Cerebellar cortex (tissue), 1 donor: ENCODE measurements at places on chromosomes 6 and 20.

GRCh38 chr6:39758905-39759605 lies 33.1 kb upstream of the DAAM2 start:
- DNase-seq, result no peak

- no peak for DNase-seq
Measured at GRCh38 chr20:19073584-19074218, 138.7 kb upstream of the SLC24A3 start.

DNA sequence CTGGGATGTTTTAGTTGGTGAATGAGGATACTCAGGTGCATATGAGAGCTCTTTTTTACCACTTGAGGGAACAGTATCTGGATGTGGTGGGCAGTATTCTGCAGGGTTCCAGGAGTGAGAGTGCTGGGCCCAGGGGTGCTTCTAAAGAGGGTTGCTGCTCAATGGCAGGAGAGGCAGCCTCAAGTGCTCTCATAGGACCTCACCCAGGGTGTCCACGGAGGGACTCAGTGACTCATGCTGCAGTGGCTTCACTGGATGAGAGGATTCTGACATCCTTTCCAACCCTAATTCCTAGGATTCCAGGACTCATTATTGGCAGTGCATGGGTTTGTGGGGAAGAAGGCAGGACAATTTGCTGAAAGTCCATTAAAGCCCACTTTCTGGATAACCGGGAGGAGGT lies 176.6 kb upstream of the FERMT1 start:
- DNase-seq, result no peak

GRCh38 chr6:140921366-140922226 lies 1211.1 kb upstream of the GJE1 start:
- DNase-seq, result peak; percentile 67

- no peak for DNase-seq
Measured at GRCh38 chr6:143401068-143401446, 49.4 kb downstream of the ADAT2 start.

DNA sequence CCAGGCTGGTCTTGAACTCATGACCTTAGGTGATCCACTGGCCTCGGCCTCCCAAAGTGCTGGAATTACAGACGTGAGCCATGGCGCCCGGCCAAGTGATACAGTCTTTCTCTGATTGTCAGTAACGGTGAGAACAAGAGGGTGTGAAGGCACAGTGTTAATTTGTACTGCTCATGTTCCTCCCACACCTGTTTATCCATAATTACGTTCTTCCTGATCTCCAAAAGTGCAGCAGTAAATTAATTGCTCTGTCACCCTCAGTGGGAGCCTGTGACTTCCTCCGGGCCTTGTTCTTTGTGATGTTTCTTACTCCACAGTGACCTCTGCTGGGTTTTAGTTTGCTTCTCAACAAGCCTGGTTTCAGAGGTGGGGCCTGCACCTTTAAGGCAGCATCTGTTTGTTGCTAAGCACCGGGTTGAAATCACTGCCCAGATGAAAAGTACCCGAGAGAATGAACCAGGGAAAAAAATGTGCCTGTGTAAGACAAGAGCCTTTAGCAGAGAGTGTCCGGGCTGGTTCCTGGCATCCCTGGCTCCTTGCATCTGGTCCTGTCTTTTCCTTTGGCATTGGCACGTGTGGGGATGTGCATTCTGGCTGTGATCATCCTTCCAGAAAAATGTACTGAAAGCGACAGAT lies 89.1 kb upstream of the CLDN20 start:
- peak; percentile 87 for DNase-seq

DNA sequence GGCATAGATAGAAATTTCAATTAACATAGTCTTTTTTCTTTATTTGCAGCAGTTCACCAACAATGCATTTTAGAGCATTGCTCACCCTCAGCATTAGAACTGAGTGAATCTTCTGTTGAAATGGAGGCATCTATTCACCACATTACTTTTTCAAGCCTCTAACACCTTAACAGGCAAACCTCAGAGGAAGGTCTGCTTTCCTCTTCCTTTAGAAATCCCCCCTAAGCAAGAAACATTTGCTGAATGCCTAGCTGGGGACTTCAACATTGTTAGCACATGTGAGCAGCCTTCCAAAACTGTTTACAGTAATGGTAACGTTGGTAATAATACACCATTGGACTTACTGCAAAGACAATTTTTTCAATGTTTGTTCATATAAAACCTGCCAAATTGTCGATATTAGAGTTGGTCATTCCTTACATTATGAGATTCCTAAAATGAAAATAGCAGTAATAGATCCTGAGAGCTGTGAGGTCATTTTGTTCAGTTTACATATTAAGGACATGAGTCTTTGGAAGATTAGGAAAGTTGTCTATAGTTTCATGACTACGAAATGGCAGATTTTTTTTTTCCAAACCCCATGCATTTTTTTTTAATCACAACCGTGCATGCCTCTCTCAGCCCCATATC lies 20.6 kb upstream of the AKIRIN2 start:
- no peak for DNase-seq

- no peak for DNase-seq
Measured at GRCh38 chr6:25959890-25960536, 2.6 kb upstream of the TRIM38 start.

GRCh38 chr6:6866656-6867403 lies 240.9 kb upstream of the RREB1 start:
- DNase-seq, result no peak

DNA sequence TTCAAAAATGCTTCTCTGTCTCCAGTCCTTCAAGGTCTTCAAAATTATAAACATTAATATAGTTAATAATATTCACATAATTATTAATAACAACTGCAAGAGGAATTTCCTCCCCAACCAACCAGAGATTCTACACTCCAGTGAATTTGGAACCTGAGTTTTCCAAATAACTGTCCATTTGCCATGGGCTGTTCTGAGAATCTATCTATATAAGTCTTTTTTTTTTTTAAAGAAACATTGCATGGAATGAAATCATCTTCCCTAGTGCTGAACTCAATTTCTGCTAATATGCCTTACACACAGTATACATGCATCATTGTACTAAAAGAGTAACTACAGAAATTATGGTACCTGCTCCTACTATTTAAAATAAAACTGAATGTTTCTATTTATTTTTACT lies 113.9 kb downstream of the SLC22A3 start:
- DNase-seq, result no peak

DNA sequence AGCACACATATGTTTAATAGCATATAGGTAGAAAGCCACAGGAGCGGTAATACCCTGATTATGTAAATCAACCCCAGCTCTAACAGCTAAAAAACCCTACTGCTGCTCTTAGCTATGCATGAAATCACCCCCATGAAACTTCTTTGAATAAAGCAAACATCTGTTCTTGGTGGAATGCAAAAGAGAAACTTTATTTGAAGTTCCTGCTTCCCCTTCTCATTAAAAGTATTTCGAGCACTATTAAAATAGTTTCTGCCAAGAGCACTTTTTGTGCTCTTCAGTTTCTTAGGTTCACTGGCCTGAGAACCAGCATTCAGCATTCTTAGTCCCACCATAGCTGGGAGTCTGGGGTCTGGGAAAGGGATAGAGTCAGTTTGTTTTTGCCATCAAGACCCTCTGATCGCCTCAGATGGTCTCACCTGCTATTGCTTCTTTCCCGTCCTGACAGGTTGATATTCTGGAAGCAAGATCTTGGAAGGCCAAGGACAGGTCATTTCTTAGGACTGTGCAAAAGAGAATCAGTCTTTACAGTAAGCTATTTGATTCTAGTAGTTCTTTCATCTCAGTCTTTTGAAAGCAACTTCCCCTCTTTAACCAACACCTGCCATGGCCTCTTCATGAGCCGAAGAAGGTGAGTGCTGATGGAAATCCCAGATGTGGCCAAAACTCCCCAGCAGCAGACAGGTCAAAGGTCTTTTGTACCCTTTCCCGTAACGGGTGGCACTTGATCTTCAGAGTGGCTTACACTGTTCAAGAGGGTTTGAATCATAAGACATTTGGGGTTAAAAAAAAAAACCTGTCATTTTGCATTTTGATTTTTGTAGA lies 76.5 kb upstream of the TMEM170B start:
- no peak for DNase-seq

DNA sequence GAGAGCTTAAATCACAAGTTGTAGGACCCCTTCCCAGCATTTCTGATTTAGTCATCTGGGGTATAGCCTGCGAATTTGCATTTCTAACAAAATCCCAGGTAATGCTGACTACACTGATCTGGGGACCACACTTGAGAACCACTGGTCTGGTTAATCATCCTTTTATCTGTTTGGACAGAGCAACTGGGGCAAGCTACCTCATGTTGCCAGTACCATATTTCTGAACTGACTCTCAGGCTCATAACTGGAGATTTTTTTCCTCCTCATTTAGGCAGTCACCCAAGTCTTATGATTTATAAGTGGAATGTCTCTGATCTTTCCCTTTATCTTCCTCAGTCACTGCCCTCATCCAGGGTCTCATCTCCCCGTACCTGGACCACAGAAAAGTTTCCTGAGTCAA lies 12.0 kb upstream of the GTF3C6 start:
- no peak for DNase-seq

DNA sequence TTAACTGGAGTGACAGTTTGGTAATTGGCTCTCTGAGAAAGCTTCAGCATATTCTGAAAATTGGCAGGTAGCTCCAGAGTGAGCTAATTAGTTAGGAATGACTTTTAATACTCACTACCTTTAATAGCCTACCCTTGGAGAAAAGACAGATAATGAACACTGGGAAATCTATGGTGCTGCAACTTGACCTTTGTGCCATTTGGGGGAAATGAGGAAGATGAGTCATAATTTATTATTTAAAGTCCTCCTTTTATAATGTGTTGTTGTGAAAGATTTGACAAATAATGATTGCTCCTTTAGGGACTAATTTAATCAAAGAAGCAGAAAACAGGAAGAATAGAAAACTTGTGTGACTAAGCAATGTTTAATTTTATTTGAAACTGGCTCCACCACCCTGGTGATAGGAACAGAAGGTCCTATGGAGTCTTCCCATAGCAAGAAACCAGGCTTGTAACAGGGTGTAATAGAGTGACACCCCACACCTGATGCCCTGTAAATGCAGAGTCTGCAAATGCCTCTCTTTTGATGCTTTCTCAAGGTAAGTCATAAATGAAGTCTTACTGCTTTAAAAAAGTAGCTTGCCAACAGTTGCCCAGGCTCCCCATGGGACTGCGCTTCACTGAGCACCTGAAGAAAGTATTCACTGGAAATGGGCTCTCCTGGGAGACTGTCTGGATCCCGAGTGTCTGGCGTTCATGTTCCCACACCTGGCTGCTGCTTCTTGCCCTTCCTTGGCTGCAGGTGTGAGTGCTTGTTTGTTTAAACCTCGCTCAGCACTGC lies 134.4 kb downstream of the LRRC1 start:
- DNase-seq, result no peak

GRCh38 chr20:24779131-24779530 lies 169.9 kb upstream of the CST7 start:
- DNase-seq, result peak; percentile 56

DNA sequence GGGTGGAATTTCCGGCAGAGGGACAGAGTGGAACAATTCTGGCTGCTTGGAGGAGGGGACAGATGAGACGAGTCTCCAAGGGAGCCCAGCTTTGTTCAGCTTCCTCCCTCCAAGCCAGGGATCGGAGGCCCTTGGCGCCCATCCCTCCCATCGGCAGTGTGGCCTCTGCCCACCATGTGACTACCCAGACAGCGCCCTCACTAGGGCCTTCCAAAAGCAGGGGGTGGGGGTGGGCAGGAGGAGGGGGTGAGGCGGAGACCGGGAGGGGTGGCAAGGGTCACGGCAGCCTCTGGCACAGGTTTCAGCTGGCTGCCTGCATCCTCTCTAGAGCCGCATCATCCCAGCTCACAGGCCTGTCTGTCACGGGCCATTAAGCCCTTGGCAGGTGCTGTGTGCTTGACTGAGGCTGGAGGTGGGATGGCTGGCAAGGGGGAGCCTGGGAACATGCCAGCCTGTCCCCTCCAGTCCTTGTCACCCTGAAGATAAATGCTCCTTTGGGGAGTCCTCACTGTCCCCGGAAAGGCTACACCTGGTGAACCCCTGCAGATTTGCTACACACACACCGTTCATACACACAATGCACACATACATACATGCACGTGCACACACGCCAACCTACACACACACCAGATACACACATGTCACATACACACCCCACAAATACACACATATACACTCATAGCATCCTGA lies 6.2 kb upstream of the FGD2 start:
- DNase-seq, result no peak

GRCh38 chr6:133298335-133298734 lies 57.2 kb downstream of the EYA4 start:
- DNase-seq, result no peak

DNA sequence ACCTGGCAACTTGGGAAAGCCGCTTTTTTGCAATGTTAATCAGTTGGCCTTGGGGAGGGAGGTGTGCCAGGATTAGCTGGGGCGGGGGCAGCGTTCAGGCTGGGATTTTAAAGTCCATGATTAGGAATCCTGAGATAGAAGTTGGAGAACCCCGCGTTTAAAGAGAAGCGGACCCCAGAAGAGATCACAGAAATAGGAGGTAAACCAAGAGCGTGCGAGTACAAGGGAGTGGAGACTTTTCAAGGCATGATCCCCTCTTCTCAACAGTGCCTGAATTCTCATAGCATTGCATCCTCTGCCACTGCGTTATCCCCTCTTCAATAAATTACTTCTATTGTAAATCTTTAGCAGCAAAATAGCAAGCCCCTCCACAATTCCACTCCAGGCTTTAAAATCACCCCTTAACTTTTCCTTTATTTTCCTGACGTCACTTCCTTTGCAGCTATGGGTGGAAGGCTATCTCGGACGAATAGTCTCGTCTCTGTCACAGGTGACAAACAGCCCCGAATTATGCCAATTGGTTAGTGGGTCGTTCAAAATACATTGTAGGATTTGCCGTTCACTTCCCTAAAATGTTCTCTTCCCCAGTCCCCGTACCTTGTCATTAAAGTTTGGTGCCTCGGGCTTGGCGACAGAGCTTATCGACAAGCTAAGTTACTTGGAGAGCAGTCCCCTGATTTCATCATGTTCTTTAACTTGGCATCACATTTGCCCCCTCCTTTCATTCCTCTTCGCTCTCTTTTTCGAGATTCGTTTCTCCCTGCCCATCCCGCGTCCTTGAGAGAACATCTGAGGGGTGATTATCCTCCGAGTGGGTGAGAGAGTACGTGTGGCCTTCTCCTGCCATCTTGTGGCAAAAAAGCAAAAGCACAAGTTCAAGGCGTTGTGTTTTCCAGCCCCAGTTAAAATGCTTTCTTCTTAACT lies 17.1 kb downstream of the OR2B2 start:
- peak; percentile 92 for DNase-seq

GRCh38 chr20:46695892-46696291 lies 6.6 kb upstream of the TP53RK start:
- no peak for DNase-seq

DNA sequence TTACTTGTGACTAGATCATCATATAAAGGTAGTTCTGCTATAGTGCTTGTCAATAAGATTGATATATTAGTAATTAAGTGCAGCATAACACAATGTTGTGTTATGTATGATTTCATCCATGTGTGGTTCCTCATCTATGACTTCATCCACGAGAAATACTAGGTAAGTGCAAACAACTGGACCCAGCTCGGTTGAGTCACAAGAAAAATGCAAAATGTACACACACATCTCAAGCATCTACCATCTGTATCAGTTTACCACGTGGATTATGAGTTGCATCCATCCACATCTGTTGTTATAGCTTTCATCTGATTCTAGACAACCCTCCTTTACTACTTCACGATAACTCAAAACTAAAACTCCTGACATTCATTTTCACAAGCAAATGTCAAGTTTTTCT lies 517.0 kb upstream of the CITED2 start:
- no peak for DNase-seq

- no peak for DNase-seq
Measured at GRCh38 chr6:40700006-40700580, 112.9 kb upstream of the LRFN2 start.
